DND-41 (cell line): ENCODE measurements at places on chromosomes 1 and 21.

DNA sequence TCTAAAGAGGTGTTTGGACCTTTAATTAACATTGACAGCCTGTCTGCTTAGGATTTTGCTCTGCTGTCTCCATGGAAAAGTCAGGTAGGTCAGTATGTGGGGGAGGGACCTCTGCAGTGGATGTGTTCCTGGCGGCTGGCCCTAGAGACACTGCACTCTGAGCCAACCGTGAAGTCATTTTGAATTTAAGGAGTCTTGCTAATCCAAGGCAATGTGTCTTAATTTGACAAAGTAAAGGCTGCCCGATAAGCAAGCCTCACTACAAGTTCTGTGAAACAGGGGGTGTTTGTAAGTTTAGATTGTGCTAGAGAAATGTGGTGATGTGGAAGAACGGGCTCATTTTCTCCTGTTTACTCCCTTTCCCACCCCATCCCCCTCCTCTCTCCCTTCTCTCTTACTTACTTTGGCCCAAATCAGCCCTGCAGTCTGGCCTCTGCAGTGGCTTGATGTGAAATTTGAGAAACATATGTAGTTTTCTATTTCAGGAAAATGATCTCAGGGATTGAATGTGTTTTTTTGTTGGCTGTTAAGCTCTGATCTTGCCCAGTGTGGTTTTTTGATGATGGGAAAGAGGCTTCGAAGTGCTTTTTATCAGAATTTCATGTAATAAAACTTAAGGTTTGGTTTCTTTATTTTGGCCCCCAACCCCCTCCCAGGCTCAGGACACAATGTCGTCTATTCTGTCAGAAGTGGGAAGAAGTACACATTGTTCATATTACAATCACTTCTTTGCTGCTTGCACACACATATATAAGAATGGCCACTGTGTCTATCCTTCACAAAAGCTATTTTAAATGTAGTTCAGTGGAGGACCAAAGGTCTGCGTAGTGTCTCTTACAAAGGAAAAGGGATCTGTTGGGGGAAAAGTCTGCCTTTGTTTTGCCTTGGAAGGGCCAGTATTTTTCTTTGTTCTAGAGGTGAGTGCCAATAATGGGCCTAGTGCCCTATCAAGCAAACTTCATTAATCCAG lies 96.6 kb downstream of the FGGY start:
- no peak for DNase-seq

DNA sequence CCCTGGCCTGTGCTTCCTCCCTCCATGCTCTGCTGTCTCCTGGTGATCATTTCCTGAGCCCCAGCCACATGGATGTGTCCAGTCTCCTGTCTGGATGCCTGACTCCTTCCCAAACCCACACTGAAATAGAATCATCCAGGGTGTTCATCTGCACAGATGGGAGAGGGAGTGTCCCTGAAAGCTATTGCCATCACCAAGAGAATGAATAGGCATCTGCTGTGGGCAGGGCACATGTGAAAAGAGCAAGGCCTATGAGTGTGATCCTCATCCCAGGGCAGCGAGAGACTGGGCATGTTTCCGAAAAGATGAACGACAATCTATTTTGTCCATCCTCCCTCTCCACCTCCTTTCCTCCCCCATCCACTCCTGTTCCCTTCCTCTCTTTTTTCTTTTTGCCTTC lies 5.0 kb downstream of the IGSF21 start:
- DNase-seq: no peak

GRCh38 chr1:241495741-241496140 lies 23.8 kb downstream of the FH start:
- no peak for DNase-seq

DNA sequence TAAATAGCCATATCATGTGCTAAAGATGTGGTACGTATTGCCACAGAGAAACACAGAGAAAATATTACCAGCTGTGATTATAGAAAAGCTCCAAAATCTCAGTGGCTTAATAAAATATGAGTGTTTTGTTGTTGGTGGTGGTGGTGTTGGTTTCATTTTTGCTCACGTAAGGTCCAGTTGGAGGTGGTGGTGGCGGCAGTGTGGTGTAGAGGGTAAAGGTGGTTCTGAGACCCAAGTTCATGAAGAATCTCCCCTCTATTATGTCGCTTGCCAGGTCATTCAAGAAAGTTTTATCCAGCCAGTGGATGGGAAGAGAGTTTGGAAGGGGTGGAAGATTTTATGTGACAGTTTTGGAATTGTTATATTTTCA lies 217.6 kb upstream of the SAMSN1 start:
- no peak for DNase-seq

GRCh38 chr1:223319905-223320580 lies 43.9 kb downstream of the SUSD4 start:
- DNase-seq: no peak

DNA sequence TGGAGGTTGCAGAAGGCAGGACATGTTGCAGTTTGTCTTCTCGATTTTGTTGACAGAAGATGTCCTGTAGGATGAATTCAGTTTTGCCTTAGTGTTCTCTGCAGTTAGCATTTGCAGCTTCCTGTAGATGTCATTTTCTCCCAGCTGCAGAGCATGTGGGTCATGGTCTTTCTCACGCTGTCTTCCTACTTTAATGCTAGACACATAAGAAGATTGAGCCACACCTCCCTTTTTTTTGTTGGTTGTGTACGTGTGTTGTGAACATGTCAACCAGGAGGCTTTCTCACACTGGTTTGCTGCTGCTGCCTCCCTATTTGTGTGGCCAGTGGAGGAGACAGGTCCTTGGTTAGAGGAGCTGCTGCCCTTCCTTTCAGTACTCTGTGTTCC lies 110.7 kb downstream of the VPS13D start:
- no peak for DNase-seq

- no peak for DNase-seq
Measured at GRCh38 chr1:9555942-9556341, 16.7 kb downstream of the SLC25A33 start.

- DNase-seq: no peak
Measured at GRCh38 chr1:28135371-28136168, 40.9 kb downstream of the PTAFR start.

DNA sequence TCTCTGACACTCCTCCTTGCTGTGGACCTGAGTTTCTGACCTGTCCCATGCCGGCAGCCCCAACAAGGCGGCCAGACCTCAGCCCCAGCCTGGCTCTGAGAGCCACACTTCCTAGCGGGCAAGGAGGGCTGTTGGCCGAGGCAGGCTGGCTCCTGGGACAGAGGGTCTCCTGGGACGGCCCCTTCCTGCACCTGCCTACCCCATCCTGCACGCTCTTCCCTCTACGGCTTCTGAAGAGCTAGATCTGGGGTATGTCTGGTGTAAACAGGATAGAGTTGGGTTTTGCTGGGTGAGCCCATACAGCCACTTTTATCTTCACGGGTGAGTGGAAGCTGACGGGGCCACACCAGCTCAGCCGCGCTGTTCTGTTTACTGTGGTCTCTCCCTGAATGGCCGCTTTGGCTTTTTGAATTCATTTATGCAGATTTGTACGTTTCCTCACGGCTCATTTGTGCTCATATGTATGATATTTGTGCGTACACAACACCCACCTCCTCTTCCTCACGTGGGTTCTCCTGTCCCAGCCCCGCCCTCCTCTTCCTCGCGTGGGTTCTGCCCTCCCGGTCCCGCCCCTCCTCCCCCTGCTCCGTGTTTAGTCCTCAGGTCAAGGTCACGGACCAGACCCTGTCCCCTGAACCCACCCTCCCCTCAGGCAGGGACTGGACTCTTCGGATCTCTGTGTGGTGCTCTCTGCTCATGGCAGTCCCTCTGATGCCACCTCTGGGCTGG lies 34.7 kb upstream of the POFUT2 start:
- DNase-seq: no peak

GRCh38 chr1:153617663-153618062 lies 1.5 kb upstream of the S100A14 start:
- DNase-seq: peak; percentile 53
